RWPE1 (cell line): ENCODE measurements at places on chromosomes 6 and 20.

GRCh38 chr6:114707081-114707620 lies 364.3 kb upstream of the HS3ST5 start:
- no peak for DNase-seq

DNA sequence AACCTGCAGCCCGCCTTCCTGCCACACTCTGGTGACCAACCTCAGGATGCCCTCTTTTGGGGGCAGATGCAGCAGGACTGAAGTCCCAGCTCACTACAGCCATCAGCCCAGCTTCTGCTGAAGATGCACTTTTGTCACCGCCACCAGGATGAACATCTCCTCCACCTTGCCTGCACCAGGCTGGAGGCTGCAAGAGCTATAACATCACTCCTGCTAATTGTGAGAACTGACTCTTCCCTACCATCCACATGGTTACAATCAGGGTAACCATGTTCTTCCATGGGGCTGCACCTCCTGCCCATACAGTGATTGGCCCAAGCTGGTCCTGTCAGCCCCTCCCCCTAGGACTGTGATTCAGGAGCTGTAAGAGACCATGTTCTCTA lies 2.0 kb upstream of the ACTL10 start:
- no peak for DNase-seq

- DNase-seq, result no peak
Measured at GRCh38 chr6:31031095-31031494, 20.8 kb downstream of the MUC22 start.

GRCh38 chr6:18493382-18493891 lies 106.3 kb downstream of the RNF144B start:
- DNase-seq, result no peak

- no peak for DNase-seq
Measured at GRCh38 chr6:34455831-34456230, 10.0 kb upstream of the PACSIN1 start.

- no peak for DNase-seq
Measured at GRCh38 chr6:153816366-153816765, 222.7 kb upstream of the OPRM1 start.

GRCh38 chr6:84526631-84527030 lies 237.8 kb downstream of the TBX18 start:
- no peak for DNase-seq

- DNase-seq, result no peak
Measured at GRCh38 chr6:2558098-2558680, 192.5 kb downstream of the MYLK4 start.

DNA sequence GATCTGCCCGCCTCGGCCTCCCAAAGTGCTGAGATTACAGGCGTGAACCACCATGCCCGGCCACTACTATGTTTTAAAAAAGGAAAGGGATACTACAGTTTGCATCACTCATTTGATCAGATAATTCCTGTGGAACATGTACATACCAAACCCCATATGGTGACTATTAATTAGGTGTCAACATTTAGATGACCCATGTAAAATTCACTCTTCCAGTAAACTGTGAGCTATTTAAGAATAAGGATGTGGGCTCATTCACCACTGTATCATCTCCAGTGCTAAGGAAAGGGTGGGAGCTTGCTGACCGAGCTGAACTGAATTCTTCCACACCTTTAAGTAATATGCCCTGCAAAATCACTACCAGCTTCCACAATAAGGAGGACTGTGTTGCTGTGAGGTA lies 127.5 kb downstream of the BTBD9 start:
- no peak for DNase-seq

- DNase-seq, result peak; percentile 55
Measured at GRCh38 chr6:49541936-49542335, 8.5 kb upstream of the C6orf141 start.

DNA sequence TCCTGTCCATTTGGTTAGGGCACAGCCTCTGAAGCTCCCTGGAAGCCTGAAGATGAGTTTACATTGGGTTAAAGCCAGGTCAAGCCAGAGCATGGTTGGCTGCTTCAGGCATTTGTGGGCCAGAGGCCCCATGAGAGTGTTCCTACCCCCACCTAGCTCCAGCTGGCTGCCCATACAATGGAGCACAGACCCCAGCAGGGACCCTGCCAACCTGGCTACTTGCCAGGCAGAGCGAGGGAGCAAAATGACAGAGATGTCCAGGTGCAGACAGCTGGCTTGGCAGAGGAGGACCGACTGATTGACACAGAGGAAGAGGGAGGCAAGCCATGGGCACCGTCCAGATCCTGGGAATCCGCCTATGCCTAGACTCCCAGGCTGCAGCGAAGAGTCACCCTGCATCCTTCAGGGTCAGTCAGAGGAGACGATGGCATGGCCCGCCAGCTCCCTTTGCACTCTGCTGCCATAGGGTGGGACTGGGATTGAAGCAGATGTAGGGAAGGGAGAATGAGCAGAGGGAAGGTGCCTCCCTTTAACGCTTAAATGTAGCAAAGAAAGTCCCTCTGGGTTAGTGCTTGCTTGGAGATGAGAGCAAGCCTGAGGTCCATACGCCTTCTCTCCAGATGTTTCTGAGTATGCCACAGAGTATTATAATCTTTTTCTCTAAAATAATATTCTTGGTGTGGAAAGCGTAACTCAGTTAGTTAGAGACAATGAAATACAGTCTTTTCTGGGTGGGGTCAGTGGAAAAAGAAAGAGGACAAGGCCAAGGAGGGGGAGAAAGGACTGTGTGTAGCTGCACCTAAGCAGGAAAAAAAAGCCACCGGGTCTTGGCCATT lies 77.6 kb upstream of the FYN start:
- no peak for DNase-seq

DNA sequence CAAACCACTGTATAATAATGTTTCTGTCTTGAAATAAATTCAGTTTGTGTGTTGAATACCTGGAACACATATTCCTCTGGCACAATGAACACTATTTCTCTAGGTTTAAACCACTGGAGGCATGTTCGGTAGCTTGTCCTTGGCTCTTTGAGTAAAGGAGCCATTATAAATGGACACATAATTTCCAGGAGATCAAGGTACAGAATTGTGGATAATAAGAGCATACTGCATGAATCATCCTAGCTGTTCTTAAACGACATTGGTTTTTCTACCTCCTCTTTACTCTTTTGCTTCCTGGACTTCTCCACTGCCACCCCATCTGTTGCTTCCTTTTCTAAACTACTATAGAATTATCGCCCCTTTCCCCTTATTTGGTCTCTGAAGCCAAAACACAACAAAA lies 1.2 kb downstream of the CENPW start:
- DNase-seq, result no peak

DNA sequence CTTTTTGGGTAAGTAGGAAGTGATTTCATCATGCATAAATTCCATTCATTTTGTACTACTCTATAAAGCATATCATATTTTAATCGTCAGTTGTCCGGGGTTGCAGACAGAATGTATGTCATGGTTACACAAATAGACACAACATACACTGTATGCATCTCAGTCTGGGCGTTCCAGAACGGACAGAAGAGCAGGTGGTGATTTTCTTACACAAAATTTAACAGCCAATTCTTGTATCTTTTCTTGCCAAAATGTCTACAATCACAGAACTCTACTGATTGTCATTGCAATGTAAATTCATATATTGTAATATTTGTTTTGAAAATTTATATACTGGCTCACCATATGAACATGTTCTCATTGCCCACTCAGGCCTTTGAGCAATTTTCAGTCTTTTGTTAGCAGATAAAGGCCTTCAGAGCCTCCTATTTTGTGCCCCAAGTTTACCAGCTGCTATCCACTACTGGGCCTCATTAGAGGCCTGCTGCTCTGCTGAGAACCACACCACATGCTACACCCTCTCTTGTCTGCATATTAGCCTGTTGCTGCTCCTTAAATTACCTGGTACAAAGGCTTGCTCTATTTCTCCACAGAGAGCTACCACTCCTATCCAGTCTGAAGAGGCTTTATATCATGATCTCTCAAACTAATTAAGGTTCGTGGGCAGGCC lies 61.5 kb downstream of the PRDM13 start:
- no peak for DNase-seq

- DNase-seq, result no peak
Measured at GRCh38 chr6:16399158-16399557, 160.8 kb downstream of the GMPR start.

DNA sequence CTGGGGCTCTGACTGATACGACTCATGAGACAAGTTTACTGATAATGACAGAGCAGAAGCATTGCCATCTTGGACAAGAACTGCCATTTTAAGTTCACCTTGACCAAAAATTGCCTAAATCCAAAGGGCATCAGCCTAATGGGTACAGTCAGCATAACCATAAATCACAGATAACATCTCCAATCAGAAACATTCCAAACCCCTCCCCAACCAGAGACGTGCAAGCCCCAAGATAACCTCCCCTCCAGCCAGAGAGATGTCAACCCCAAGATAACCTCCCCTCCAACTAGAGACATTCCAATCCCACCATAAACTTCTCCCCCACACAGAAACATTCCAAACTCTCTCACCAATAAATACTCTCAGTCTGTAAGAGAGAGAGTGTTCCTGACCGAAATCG lies 10.5 kb downstream of the GPLD1 start:
- DNase-seq, result no peak

DNA sequence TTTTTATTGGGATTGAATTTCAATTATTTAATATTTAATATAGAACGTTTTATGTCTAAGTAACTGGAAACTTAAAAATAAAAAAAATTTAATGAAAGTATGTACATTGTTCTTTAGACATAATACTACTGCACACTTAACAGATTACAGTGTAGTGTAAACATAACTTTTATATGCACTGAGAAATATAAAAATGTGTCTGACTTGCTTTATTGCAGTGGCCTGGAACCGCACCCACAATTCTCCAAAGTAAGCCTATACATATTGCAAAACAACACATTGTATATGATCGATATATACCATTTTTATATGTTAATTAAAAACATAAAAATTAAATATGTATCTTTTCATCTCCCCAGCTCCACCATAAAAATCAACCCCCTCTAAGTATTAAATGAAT lies 42.8 kb downstream of the GFOD1 start:
- DNase-seq, result no peak

GRCh38 chr6:134240665-134241431 lies 77.1 kb downstream of the SGK1 start:
- peak; percentile 13 for DNase-seq

GRCh38 chr6:78460711-78461110 lies 406.6 kb upstream of the IRAK1BP1 start:
- no peak for DNase-seq

DNA sequence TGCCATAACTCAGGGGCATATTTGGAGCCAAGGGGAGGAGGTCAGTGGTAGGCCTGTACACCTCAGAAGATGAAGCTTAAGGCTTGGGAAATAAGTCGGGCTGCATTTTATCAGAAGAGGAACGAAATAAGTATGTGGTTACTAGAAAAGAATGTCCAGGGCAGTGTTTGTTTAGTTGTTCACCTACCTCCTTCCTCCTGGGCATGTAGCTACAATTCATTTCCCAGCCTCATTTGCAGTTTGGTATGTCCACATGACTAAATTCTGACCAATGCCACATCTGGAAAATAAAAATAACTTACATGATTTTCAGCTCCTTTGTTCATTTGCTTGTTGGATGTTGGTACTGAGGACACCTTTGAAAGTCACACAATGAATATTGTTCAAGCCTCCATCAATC lies 294.5 kb upstream of the RGS17 start:
- DNase-seq, result no peak

GRCh38 chr20:60937585-60937984 lies 314.5 kb upstream of the CDH4 start:
- DNase-seq, result no peak

- DNase-seq, result no peak
Measured at GRCh38 chr6:26130581-26131249, 43.5 kb downstream of the HFE start.

DNA sequence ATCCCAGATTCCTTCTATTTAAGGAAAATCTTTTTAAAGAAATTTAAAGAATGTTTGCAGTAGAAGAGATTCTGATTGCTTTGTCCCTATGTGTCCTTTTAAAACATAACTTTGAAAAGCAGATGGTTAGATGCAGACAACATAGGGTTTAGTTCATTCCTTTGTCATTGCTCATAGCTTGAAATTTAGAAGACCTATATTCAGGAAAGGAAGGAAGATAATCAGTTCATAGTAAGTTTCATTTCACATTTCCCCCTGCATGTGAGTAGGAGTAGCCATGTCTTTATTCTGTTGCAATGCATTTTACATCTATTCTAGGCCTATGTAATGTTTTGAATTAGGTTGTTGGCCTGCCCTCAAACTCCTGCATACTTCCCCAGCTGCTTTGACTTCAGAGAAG lies 197.9 kb upstream of the GRIK2 start:
- DNase-seq, result no peak

DNA sequence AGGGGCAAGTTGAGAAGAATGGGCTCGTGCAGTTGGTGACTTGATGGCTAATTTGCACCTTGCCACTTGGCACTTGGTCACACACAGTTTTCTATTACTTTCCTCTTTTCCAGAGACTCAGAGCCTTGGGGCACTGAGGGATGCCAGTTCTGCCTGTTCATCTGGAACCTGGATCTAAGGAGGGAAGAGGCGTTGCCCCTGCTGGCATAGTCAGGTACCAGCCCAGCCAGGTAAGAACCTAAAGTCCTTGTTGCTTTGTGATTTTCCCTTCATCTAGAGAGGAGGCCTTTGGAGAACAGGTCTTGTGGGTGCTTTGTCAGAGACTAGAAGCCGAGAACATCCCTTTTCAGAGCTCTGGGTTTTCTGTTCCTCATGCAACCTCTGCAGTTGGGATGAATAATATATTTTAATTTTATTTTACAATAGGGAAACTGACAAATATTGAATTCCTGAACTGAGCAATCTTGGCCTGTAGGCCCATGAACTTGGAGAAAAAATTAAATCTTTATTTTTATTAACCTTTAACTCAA lies 11.4 kb downstream of the SYTL3 start:
- DNase-seq, result no peak

GRCh38 chr6:37487591-37488380 lies 11.9 kb downstream of the CCDC167 start:
- DNase-seq, result no peak

GRCh38 chr6:117605169-117605826 lies 3.0 kb upstream of the GOPC start:
- DNase-seq, result peak; percentile 68

GRCh38 chr20:41055679-41056078 lies 27.1 kb downstream of the TOP1 start:
- DNase-seq, result no peak

- DNase-seq, result no peak
Measured at GRCh38 chr6:74741646-74742045, 464.2 kb downstream of the COL12A1 start.

- DNase-seq, result no peak
Measured at GRCh38 chr6:84224251-84224650, 3.2 kb downstream of the CEP162 start.

DNA sequence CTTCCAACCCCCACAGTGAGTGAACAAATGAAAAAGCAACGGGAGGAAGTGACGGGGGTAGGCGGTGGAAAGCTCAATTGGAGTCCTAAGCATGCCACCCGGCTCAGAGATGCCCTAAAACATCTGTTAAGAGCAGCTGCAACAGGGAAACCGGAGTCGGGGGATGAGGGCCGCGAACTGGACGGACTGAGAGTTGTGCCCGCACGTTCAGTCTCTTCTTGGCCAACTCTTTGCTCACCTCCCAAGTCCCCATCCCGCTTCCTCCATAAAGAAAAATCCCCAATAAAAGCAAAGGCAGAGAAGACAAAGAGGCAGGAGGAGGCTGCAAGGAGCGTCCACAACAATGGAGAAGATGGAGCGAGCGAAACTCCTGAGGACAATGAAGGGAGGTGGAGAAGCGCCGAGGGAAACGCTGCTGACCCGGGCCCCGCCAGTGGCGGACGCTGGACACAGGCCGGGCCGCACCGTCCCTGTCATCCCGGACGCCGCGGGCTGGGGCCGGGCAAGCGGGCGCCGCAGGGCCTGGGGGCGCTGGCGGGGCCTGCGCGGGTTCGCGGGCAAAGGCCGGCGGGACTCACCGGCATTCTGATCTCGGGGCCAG lies 600 bp downstream of the SEC63 start:
- DNase-seq, result peak; percentile 42

GRCh38 chr6:7154341-7155139 lies 46.8 kb downstream of the RREB1 start:
- DNase-seq, result no peak
